ENCODE measurements at places on chromosomes 7 and 10.

DNA sequence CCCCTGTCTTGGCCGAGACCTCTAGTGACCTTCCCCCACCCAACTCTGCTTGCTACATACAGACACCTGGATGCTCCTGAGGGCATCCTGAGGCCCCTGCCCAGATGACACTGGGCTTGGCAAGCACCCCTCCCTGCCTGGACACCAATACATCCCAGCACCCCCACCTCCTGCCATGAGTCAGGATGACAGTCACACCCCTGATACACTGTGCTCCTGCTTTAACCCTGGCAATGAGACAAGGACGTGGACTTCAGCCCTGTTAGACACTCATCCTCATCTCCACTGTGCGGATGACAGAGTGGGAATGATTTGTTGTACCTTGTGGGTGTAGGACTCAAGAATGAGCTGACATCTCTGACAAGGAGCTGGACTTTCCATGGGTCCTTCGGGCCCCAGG is 186.3 kb upstream of the ADCY1 start:
- DNase-seq, result no peak

DNA sequence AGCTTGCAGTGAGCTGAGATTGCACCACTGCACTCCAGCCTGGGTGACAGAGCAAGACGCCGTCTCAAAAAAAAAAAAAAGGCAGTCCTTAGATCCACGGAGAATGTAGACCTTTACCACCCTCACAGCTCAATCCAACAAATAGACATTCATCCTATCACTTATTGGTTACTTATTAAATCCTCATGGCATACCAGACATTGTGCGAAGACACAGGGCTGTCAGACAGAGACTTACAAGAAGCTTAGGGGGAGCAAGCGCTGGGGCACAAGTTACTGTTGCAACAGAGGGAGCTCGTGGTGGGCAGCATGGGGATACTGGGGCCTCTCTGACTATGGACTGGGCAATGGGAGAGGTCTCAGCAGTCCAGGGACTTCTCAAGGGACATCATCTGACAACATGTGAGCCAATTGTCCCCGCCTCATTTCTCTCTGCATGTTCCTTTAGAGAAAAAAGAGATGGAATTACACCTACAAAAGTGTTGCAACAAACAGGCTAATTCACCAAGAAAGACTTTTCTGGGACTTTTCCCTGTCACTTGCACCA is 82.8 kb upstream of the TNS3 start:
- DNase-seq, result no peak

- DNase-seq, result no peak
These were observed 600.1 kb upstream of the STEAP1 start for GRCh38 chr7:89554209-89554608.

DNA sequence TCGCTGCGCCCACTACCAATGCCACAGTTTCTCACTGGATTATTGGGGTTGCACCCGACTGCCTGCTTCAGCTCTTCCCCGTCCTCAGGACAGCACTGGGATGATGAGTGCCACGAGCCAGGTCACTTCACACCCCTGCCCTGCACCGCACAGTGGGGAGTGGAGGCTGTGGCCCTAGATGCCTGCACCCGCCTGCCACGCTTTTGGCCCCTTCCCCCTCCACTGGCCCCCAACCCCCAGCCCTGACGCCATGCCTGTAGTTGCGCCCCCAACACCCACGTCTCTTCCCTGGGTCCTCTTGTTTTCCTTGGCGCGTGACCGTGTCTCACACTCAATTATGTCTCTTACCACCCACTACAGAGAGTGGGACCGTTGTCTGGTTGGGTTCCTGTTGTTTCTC is 134.3 kb downstream of the VIPR2 start:
- DNase-seq, result no peak

- DNase-seq, result no peak
These were observed 271.2 kb upstream of the IMMP2L start for GRCh38 chr7:111833466-111833865.

DNA sequence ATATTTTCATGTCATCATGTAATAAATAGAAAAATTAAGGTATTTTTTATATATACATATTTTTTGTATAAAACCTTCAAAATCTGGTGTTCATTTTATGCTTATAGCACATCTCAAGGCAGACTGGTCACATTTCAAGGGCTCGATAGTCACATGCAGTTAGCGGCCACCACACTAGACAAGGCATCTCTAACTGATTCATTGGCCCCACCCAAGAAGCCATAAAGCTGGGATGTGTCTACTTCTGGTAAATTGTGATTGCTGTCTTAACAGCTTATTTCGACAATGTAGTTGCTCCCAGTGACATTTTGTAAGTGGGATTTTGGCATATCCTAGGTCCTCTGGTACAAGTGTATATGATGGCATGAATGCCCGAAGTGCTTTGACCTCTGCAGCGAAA is 168.7 kb downstream of the FRMD4A start:
- DNase-seq, result no peak

DNA sequence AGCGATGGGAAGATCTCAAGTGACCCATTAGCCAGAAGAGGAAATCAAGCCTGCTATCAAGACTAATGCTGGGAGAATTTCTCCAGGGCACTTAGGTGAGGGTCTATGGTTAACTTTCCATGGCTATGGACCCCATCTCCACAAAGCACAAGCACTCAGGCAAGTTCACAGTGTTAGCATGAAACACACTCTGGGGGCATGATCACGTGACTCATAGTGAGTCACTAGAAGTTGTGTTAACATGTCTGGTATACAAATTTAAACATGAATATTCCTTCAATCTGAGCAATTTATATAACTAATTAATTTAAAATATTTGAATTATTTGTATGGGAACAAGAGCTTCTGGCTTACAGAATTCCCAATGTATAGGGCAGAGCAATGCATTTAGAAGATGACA is 131.8 kb downstream of the FAM204A start:
- no peak for DNase-seq

- DNase-seq, result no peak
These were observed 30.6 kb downstream of the CPVL start for GRCh38 chr7:29115753-29116152.

DNA sequence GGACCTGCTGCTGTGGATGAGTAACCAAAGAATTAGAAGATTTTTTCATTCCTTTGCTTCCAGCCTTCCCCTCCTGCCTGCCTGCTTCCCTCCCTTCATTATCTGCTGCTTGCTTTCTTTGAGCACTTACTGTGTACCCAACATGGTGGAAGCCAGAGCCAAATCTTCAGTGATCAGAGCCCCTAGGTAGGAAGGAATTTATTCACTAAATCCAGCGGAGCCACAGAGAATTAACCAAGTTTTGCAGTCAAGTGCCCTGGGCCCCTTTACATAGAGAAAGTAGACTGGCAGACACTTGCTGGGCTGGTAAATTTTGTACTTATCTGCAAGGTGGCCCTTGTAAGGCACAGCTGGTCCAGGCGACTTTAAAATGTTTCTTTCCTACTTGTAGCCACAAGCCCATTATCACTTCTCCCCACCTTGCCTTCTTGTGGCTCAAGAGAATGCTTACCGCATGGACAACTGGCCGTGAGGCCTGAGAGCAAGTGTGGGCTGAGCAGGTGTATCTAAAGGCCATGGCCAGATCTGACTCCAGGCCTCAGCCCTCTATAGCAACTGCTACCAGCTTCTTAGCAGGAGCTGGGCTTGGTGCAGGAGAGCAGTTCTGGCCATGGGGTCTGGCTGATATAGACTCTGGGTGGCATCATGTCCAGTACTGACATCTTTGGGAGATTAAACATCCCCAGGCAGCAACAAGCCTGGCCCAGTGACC is 11.1 kb downstream of the UNC5B start:
- no peak for DNase-seq

DNA sequence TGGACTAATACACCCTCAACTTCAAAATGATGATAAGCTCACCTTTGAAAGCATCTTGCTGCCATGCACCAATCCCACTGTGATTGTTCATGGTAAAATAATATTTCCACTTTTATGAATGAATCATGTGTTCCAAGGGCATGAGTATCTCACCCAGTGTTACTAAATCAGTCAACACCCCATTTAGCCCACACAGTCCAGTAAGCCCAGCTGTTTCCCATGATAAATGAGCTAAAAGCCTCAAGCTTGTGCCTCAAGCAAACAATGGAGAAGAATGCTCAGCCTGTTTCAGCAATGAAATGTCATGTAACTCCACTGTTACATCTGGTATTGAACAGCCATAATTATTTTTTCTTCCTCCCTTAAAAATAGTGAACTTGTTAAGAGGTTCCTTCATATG is 442.5 kb downstream of the XPNPEP1 start:
- no peak for DNase-seq

DNA sequence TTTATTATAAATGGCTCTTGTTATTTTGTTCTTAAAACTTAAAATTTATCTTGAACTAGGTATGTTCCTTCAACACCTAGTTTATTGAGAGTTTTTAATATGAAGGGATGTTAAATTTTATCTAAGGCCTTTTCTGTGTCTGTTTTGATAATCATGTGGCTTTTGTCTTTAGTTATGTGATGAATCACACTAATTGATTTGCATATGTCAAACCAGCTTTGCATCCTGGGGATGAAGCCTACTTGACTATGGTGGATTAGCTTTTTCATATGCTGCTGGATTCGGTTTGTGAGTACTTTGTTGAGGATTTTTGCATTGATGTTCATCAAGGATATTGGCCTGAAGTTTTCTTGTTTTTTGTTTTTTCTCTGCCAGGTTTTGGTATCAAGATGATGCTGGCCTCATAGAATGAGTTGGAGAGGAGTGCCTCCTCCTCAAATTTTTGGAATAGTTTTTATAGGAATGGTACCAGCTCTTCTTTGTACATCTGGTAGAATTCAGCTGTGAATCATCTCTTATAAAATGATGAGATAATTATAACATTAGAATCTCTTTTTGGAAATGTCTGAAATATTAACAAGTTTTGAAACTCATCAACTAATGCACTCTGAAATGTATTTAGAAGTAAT is 78.7 kb upstream of the AGR3 start:
- no peak for DNase-seq

DNA sequence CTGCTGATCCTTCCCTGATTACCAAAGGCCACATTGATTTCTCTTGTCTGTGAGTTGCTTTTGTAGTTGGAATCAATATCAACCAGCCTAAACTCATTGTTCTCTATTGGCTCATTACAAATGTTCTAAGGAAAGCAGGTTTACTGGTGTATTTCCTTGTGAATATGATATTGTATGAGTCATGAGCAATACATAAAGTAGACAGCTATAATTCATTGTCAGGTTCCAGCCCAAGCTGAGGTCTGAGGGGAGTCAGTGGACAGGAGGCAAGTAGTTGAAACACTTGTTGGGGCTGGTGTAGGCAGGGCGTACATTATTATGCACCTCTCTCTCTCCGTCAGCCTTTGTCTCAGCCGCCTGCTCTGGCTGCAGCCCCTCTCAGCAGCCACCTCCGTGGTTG is 451.7 kb downstream of the IPMK start:
- DNase-seq, result no peak

DNA sequence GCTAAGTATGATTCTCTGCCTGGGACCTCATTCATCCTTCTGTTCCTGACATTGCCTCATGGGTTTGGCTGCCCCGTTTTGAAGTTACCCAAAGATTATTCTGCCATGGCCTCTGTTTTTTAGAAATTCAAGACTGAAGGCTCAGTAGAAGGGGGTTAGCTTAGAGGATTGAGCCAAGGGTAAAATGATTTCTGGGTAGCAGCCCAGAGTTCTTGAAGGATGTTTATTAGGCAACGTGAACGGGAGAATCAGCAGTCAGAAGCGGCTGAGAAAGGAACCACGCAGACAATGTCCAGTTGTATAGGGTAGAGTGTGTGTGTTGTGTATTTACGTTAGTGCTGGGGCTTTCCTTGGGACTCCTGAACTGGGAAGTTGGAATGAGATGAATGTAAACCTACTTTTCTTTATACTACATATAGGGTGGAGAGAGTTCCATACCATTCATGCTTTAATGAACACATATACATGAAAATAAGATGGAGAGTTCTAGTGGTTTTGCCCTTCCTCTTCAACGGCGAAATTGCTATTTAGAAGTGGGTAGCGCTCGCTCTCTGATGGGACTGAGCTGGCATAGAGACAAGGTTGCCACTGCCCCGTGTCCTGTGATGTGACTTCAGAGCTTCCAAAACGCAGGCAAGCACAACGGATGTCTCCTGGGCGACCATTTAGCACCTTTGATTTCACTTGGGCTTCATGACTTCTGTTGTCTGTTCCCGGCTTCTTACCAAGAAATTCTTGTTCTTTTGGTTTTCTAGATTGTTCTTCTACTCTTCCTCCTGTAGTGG is 35.0 kb upstream of the IL15RA start:
- DNase-seq, result no peak

- DNase-seq, result peak; percentile 42
These were observed 212.4 kb downstream of the CCSER2 start for GRCh38 chr10:84540617-84541288.

DNA sequence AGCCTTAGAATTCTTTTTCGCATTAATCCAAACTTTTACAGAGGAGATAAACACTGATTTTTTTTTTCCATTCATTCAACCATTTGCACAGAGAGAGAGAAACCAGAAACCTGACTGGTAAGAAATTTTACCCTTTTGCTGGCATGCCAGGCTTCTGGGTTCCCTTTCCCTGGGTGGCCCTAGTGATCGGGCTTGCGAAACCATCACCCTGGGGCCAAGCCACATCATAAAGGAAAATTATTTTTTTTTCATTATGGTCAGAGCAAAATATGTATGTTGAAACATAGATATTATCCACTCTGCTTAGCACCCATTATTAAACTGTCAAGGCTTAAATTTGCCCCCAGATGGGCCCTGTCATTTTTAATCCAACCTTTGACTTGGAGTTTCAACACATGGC is 55.4 kb upstream of the INHBA start:
- DNase-seq, result no peak

DNA sequence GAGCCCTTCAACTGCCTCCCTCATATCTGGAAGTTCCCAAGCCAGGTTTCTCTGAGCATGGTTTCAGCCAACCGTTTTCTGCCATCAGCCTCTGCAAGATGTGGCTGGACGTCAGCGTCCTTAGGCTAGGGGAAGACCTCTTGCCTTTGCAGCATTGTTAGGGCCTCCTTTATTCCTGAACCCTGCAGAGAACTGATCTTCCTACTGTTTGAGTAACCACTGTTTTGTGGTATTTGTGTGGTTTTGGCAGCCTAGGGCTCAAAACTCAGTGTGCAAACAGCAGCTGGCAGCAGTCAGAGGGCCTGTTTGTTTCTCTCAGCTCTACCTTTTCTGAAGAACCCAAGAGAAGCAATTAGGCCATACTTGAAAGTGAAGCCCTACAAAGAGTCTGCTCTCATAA is 83.4 kb upstream of the SEMA3E start:
- no peak for DNase-seq

GRCh38 chr10:93006435-93007039 is 54.1 kb upstream of the CYP26C1 start:
- DNase-seq, result peak; percentile 28

- DNase-seq, result no peak
These were observed 14.1 kb downstream of the BRI3 start for GRCh38 chr7:98295467-98296192.

DNA sequence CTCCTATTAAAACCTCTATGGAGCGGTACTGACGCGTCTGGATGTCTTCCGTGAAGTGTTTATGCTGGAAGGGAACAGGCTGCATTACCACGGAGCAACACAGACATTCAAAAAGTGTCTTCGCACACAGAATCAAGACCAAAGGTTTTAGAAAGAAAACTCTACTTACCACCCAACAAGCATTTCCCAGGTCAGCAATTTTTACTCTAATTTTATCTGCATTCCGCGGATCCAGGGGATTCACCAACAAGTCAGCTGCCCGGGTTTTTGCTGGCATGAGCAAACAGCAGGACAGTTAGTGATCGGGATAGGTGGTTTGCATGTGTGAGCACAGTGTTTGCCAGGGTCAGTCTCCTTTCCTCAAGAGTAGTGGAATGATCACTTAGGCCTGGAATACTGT is 118.8 kb downstream of the KMT2E start:
- DNase-seq, result no peak

- no peak for DNase-seq
These were observed 1.5 kb downstream of the ARHGAP21 start for GRCh38 chr10:24722131-24722675.
